ENCODE measurements at places on chromosomes 5 and 9.

- DNase-seq, result peak; percentile 86
These were observed 26.4 kb upstream of the F2R start for GRCh38 chr5:76689321-76690036.

DNA sequence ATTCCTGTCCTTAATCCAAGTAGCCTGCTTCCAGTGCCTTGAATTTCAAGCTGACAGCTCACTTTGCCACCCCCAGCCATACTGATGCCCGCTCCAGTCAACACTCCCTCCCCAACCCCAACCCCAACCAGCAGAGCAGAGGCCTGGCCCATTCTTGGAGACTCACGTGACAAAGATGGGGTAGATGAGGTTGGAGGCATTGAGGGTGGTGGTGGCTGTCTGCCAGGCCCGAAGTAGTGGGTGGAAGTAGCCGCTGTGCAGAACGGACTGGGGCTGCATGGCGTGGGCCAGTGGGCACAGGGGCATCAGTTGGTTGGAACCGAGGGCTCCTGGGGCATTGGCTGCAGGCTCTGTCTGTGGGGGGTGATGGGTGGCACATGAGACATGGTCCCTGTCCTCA is 7.8 kb downstream of the ALAD start:
- no peak for DNase-seq

DNA sequence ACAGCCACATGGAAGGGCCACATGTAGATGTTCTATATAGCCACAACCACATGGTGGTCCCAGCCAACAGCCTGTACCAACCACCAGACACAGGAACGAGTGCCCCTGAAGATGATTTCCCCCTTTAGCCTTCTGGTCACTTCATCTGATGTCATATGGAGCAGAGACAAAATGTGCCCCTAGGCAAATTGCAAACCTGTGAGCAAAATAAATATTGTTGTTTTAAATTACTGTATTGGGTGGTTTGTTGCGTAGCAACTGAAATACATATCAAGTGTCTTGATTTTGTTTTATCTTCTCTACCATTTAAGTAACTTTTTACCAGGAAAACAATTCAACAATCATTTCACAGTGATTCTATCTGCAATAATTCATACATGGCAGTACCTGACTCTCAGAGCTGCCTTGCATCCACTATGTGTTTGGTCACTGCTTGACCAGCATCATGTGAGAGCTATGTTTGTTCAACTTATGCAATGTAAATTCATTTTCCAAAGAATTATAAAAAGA is 142.5 kb upstream of the VLDLR start:
- no peak for DNase-seq

- DNase-seq, result peak; percentile 89
These were observed 20.5 kb upstream of the ARHGEF28 start for GRCh38 chr5:73605223-73606087.

- DNase-seq, result no peak
These were observed 58.5 kb upstream of the TSLP start for GRCh38 chr5:111013011-111013410.

GRCh38 chr5:168104350-168104749 is 187.1 kb upstream of the WWC1 start:
- DNase-seq, result no peak

- DNase-seq, result no peak
These were observed 5.7 kb downstream of the NDST1 start for GRCh38 chr5:150513375-150514309.

GRCh38 chr5:172163346-172163745 is 24.7 kb downstream of the STK10 start:
- DNase-seq, result no peak

DNA sequence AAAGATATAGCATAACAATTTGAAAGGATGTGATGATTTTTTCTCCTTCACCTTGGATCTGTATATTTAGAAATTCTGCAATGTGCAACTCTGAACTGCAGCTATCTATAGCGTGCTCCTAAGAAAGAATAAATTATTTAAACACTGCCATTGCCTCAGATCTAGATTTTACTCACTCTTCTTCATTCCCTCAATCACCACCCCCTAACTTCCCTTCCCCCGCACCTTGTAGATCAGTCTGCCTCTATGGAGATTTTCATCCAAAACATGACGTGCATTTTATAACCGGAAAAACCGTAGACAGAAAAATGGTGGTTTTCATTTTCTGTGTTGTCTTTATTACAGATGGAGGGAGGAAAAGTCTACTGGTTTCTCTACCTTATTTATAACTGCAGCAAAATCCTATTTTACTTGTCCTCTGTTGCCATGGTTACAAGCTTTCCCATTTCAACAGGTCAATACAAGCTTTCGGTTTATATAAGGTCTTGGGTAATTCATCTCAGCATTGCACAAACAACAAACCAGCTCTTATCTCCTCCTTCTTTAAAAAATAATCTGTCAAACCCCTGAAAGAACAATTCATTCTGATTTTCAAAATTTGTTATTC is 480.0 kb downstream of the TAF11L14 start:
- DNase-seq, result no peak

GRCh38 chr9:99143655-99144054 is 38.7 kb downstream of the TGFBR1 start:
- no peak for DNase-seq

DNA sequence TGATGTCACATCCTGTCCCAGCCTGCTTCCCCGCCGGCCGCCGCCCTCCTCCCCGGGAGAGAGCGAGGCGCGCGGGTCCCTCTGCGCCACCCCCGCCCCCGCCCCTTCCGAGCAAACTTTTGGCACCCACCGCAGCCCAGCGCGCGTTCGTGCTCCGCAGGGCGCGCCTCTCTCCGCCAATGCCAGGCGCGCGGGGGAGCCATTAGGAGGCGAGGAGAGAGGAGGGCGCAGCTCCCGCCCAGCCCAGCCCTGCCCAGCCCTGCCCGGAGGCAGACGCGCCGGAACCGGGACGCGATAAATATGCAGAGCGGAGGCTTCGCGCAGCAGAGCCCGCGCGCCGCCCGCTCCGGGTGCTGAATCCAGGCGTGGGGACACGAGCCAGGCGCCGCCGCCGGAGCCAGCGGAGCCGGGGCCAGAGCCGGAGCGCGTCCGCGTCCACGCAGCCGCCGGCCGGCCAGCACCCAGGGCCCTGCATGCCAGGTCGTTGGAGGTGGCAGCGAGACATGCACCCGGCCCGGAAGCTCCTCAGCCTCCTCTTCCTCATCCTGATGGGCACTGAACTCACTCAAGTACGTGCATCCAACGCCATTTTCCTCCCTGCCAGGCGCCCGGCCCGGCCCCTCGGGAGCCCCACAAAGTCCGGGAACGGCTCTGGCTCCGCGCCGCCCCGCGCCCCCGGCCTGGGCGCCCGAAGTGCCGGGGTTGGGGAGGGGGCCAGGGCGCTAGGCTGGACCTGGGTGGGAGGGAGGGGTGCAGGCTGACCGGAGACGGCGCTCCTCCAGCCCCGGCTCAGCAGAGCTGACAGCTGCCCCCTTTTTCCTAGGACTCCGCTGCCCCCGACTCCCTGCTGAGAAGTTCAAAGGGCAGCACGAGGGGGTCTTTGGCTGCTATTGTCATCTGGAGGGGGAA is 12.0 kb upstream of the OLFM1 start:
- DNase-seq, result no peak

GRCh38 chr9:20985851-20986600 is 45.4 kb downstream of the HACD4 start:
- DNase-seq, result no peak

GRCh38 chr5:73491155-73491554 is 7.1 kb upstream of the BTF3 start:
- no peak for DNase-seq

GRCh38 chr5:107496466-107496865 is 174.3 kb downstream of the EFNA5 start:
- DNase-seq, result no peak

- DNase-seq, result no peak
These were observed 227.3 kb downstream of the KDM4C start for GRCh38 chr9:6984941-6985578.

- DNase-seq, result no peak
These were observed 68.5 kb downstream of the FOXD1 start for GRCh38 chr5:73380041-73380440.

DNA sequence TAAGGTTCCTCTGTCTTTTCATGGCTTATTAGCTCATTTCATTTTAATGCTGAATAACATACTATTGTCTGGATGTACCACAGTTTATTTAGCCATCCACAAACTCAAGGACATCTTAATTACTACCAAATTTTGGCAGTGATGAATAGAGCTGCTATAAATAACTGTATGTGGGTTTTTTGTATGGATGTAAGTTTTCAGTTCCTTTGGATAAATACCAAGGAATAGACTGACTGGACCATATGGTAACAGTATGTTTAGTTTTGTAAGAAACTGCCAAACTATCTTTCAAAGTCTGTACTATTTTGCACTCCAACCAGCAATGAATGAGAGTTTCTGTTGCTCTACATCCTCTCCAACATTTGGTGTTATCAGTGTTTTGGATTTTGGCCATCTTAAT is 38.7 kb downstream of the SCAMP1 start:
- no peak for DNase-seq

- DNase-seq, result peak; percentile 9
These were observed 473.4 kb downstream of the NTRK2 start for GRCh38 chr9:85142968-85143367.

DNA sequence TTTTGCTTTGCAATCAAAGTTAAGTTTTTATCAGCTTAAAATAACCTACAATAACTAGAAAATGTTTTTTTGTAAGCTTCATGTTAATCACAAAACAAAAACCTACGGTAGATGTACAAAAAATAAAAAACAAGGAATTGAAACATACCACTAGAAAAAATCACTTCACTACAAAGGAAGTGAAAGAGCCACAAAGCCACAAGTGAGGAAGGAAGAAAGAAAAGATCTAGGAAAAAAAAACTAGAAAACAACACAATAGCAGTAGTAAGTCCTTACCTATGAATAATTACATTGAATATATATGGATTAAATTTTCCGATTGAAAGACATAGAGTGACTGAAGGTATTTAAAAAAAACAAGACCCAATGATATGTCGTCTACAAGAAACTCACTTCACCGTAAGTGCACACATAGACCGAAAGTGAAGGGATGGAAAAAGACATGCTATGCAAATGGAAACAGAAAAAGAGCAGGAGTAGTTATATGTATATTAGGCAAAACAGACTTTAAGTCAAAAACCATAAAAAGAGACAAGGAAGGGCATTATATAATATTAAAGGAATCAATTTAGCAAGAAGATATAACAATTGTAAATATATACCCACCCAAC is 13.4 kb upstream of the ZDHHC21 start:
- no peak for DNase-seq

DNA sequence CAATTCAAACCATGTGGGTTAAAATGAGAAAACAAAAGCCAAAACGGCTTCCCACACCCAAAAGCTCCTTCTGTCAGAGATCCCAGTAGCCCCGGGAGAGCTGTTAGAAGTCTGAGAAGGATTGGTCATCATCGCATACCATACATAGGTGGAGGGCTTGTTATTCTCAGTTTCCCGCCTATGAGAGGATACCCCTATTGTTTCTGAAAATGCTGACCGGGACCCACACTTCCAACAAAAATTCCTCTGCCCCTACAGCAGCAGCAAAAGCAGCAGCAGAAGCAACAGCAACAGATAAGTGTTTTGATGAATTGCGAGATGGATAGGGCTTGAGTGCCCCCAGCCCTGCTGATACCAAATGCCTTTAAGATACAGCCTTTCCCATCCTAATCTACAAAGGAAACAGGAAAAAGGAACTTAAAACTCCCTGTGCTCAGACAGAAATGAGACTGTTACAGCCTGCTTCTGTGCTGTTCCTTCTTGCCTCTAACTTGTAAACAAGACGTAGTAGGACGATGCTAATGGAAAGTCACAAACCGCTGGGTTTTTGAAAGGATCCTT is at the start of gene TEK:
Gene TEK (plus strand): TSS at position 245 of the 561 bp plus-strand sequence. CDS start 366 bp downstream, outside the sequence.
- DNase-seq, result peak; percentile 85

- DNase-seq, result no peak
These were observed 109.6 kb downstream of the ADAMTS2 start for GRCh38 chr5:179235416-179236400.

GRCh38 chr9:137027369-137028262 is at the start of gene ABCA2:
TSS of gene ABCA2 (minus strand) at chr9:137028237. CDS start at chr9:137028140, 97 bp downstream.
- DNase-seq, result no peak

DNA sequence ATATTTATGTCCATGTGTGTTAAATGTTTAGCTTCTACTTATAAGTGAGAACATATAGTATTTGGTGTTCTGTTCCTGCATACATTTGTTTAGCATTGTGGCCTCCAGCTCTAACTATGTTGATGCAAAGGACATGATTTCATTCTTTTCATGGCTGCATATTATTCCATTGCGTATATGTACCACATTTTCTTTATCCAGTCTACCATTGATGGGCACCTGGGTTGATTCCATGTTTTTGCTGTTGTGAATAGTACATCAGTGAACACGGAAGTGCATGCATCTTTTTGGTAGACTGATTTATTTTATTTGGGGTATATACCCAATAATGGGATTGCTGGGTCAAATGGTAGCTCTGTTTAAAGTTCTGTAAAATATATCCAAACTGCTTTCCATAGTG is 359.0 kb downstream of the SLCO4C1 start:
- DNase-seq, result no peak

DNA sequence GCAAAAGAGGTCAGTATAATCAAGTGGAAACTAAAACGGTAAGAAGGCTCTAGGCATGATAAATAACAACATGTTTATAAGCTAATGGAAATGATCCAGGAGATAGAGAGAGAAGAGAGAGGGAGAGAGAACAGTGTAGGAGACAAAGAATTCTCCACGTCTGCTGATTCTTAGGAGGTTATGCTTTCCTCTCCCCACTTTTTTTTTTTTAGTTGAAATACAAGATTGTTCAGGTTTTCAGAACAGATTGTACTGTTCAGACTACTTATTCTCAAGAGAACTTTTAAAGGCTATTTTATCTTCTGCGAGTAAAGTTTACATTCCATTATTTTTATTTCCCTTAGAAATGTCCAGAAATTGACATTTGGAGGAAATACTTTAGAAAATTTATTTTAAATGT is 4.0 kb downstream of the CCDC192 start:
- DNase-seq, result no peak

DNA sequence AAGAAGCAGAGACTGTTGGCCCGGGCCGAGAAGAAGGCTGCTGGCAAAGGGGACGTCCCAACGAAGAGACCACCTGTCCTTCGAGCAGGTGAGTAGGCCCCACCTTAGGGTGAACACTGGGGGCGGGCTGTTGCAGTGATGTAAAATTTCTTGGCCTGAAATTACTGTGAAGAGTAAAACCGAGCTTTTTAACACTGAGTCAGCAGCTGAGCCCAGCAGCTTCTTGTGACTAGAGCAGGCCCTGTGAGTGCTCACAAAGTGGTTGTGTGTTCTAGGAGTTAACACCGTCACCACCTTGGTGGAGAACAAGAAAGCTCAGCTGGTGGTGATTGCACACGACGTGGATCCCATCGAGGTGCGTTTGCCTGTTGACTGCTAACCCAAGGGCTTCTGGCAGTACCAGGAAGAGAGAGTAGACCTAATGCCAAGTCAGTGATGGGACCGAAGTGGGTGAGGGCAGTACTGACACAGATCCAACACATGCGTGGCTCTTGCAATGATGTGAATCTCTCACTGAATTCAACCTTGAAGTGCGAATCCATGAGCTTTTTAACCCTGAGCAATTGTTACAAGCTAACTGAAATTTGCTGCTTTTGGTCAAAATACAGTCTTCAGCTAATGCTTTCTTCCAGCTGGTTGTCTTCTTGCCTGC is 2.1 kb downstream of the RPL7A start:
- no peak for DNase-seq
